Immature natural killer cell (primary cell): ENCODE measurements at places on chromosomes 13 and 19.

GRCh38 chr19:45814166-45814780, 835 bp downstream of the RSPH6A start:
- no peak for DNase-seq

DNA sequence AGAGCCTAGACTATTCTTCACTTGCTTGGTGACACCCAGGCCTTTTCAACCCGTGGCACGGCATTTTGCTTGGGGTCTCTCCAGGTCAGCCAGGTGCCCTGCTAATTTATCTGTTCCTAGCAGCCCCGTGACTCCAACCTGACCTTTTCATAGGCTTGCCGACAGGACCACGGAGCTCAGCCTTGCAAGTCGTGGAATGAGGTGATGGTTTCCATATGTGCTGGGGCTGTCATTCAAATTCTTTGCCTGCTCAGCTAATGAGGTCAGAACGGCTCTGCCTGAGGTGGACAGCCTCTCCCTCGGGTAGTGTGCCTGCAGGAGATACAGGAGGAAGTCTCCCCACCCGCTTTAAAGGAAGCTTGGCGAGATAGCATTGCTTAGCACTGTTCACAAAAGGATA, 61.0 kb downstream of the SHISA2 start:
- DNase-seq: no peak

GRCh38 chr19:38033658-38034491, 126.9 kb downstream of the SIPA1L3 start:
- no peak for DNase-seq

GRCh38 chr13:27643334-27644132, 21.8 kb downstream of the POLR1D start:
- no peak for DNase-seq

- no peak for DNase-seq
These were observed 552.3 kb upstream of the ARGLU1 start for GRCh38 chr13:107119989-107120881.

- DNase-seq: no peak
These were observed 10.4 kb downstream of the CLASRP start for GRCh38 chr19:45049073-45049736.

DNA sequence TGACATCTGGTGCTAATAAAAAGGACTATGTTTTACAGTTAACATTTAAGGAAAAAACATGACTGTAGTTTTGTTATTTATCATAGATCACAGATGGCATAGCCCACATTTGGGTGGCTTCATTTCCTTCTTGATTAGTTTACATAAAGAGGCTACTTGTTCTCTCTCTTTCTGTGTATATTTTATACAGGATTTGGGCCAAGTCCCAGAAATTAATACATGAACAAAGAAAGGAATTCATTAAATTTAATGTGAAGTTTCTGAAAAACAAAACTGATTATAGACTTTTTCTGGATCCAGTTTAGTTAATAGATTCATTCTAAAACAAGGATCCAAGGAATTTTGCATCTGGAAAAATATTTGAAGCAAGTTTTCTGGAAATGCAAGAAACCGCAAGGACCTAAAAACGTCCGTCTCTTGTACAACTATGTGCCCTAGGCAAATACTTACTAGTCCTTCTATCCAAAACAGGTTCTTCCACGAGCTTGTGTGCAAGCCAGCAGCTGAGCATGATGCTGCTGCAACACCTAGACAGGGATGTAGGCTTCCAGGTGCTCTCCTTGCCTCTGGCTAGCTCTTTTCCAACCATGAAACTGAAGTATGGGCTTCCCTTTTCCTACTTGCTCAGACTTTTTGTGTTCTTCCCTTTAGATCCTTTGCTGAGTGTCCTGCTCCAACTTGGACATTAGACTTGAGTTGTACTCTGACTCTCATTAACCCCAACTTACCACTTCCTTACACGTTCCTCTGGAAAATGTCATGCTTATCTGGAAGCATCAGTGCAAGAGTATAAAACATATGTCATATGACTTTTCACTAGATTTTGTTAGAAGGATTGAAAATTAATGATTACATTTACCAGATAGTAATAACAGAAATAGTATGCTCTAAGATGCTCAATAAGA, 161.5 kb upstream of the STARD13 start:
- no peak for DNase-seq

GRCh38 chr13:40813667-40814454, 24.4 kb downstream of the SLC25A15 start:
- peak; percentile 20 for DNase-seq

GRCh38 chr13:67964986-67965385, 734.9 kb upstream of the PCDH9 start:
- DNase-seq: no peak

GRCh38 chr13:36026531-36026930, 104.7 kb downstream of the DCLK1 start:
- no peak for DNase-seq

DNA sequence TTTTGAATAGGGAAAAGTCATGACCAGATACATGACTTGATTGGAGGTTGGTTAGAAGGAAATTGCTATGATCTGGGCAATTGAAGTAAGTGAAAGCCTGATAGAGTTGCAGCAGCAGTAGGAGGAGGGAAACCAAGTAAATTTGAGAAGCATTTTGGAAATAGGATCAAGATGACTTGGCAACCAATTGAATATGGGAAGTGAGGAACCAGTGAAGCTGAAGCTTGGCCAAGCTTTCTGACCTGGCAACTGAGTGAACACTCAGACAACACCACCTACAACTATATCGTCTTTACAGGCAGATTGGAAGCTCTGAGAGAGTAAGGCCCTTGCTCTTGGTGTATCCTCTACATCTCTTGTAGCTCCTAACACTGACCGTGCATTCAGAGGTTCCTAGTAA, 16.2 kb upstream of the KATNAL1 start:
- DNase-seq: no peak

DNA sequence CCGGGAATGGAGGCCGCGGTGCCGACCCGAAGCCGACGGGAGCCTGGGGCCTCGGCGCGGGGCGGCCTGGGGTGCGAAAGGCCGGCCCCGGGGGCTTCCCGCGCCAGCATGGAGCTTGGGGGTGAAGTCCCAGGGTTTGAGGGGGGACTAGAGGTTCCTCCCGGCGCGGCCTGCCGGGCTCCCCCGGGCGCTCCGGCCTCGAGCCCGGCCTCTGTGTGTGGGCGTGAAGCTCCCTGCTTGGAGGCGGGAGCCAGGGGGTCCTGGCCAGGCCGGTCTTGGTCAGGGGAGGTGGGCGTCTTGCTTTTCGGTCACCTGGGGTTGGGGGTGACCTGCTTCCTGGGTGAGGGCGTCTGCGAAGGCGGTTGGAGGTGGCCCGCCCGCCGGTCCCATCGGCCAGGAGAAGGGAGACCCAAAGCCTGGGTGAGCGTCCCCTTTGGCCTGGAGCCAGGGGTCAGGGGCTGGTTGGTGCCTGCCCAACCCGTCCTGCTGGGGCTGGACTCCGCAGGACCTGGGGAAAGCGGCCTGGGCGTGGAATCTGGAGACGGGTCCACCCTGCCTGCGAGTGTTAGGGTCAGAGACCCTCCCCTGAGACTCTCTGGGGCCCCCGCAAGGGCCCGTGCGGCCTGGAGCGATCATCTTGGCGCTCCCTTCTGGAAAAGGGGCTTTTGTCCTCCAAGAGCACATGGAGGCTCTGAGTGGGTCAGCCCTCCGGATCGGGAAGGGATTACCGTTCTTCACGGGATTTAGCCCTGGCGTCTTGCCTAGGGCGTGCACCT, 535 bp downstream of the BSG start:
- DNase-seq: no peak

DNA sequence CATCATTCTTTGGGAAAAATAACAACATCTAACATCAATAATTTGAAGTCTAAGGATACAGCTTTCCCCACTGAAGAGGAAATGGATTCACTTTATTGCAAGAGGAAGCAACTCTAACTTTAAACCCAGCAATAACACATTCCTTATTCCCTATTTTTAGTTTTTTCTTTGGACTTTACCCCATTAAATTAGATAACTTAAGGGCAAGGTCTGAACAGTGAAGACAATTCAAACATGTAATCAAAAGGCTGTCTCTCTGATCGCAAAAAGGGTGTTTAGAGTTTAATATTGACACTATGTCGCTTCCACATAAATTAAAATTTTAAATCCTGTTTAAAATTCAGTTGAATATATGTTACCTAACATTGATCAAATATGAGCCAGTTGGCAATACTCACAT, 10.1 kb downstream of the EDNRB start:
- no peak for DNase-seq

DNA sequence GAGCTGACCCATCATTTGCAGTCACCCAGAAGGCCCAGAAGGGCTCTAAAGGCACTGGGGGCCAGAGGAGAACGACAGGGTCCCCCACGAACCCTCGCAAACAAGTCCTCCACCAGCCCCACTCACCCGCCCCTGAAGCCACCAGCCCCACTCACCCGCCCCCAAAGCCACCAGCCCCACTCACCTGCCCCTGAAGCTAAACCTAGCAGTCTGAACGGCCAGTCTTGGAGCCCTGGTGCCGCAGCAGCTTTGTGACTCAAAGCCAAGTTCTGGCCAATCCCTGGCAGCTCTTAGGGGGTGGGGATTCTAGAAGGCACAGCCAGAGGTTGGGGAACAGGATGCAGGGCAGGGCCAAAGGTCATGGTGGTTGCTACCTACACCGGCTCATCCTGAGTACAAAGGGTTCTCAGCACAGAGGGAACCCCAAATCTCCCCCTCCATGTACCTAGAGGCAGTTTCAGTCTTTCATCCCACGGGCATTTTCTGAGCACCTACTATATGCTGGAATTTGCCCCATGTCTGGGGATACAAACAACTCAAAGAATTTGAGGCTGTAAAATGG, at the start of gene IQCN:
TSS of gene IQCN (minus strand) at position 234 of the 562 bp plus-strand sequence. CDS start 4,974 bp downstream, outside the sequence.
- DNase-seq: peak; percentile 35

- no peak for DNase-seq
These were observed 4.6 kb upstream of the KBTBD6 start for GRCh38 chr13:41137241-41137640.

DNA sequence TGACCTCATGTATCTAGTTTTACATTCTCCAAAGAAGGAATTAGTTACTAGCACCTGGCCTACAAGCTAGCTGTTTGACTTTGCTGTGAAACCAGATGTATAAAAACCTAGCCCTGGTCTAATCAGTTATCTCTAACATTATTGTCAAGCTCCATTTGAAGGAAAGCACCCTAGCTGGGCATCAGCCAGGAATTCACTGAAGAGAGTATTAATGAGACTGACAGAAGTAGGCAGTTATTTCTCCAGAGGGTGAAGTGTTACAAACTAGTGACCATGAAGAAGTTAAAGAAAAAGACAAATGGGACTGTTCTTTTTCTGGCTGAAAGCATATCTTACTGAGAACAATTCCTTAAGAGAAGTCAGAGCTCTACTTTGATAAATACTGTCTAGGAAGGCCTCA, 2529.3 kb upstream of the PCDH20 start:
- no peak for DNase-seq

DNA sequence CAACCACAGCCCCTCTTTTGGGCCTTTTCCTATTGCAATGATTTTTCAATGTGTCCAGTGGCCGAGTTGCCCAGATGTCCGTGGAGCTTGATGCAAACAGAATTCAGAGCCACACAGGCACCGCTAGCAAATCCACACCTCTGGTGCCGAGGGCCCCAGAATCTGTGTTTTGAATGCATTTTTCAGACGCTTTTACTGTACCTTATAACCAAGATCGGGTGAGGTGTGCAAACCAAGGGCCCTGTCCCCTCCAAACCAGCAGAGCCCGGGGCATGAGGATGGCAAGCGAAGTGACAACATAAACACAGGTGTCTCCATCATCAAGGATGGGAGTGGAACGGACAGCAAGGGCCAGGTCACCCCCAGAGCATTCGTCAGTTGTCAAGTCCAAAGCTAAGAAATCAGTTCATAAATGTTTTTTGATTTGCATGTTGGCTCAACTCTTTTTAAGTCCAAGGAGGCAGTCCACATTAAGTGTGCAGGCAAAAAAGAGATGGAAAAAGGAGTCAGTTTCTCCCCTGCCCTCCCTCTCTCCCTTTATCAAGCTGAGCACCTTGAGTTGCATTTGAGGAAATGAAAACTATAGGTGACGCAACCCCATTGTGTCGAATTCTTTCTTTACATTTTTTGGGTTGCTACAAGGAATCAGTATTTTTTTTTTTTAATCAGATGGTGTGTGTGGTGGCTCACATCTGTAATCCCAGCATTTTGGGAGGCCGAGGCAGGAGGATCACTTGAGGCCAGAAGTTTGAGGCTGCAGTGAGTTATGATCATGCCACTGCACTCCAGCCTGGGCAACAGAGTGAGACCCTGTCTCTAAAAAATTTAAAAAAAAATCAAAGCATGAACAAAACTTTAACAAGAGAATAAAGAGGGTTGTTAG, 2.9 kb downstream of the CCDC8 start:
- DNase-seq: no peak

DNA sequence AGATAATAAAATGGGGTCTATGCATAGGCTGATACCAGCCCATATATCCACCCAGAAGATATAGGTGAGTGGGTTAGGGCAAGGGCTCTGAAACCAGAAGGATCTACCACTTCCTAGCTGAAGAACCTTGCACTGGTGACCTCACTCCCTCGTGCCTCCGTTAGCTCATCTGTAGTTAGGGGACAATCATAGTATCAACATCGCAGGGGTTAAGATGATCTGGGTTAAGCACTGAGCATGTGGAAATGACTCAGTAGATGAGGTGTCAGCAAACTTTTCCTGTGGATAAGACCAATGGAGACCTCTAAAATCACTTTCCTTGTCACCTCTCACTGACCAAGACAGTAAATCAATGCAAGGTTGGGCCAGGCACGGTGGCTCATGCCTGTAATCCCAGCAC, 30.5 kb downstream of the TNFSF14 start:
- DNase-seq: no peak

- DNase-seq: no peak
These were observed 22.1 kb downstream of the ADGRL1 start for GRCh38 chr19:14183741-14184350.

DNA sequence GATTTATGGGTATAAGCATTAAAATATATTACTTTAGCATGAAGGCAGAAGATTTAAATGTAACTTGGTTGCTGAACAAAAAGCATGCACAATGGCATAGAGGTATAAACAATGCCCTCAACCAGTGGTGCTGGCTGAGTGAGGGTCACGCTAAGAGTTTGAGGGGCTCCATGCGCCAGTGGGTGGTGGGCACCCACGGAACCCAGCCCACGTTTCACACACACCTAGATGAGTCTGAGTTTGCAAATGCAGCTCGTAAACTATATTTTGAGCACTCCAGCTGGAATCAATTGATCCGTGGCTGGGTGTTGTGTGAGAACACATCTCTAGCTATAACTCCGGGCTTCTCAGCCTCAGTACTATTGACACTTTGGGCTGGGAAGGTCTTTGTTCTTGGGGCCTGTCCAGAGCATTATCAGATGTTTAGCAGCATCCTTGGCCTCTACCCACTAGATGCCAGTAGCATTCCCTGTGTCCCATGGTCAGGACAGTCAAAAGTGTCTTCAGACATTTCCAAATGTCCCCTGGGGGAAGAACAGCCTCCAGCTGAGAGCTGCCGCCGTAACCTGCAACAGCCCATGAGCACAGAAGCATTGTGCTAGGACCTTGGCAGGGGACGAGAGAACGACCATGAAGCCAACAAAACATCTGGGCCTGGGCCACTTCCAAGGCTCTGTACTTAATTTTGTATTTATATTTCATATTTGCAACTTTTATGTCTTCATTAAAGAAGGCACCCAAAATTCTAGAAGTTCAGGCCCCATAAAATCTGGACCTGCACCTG, 108.1 kb upstream of the SOX1 start:
- DNase-seq: no peak
